ENCODE measurements at places on chromosomes 3 and 15.

- no peak for DNase-seq
These were observed 11.1 kb downstream of the SIAH2 start for GRCh38 chr3:150751781-150752263.

DNA sequence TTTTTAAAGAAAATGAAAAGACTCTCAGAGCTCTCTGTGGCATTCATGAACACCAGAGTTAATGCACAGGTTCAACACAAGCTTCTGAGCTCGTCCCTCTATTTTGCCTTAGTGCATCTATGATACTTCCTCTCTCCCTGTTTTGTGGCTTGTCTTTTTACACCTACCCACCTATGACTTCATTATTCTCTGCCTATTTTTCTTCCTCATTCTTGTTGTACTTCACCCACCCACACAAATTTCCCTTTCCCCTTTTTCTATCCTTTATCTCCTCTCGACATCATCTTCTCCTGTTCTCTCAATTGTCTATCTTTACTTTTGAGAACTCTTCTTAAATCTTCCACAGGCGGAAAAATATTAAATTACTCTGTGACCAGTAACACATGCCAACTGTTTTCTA lies 48.6 kb downstream of the OR5H15 start:
- DNase-seq = no peak

GRCh38 chr3:70386043-70386442 lies 73.6 kb upstream of the MDFIC2 start:
- DNase-seq = no peak

- DNase-seq = no peak
These were observed 357.9 kb downstream of the LSAMP start for GRCh38 chr3:116087426-116087825.

DNA sequence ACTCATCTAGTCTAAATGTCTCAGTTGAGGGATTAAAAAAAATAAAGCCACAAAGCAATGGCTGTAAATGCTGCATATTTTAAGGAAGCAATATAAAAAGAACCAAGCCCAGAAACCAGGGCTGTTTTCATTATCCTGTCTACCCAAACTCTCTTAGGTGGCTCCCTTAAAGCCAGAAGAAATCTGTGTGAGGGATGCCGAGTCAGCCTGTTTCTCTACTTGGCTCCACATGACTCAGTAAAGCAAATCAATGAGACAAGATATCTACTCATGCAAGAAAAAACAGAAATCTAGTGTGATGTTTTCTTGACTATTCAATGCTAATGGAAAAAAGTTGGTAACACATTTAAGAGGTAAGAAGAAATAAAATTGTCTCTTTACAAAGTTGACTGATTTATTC lies 296.2 kb downstream of the ZBTB20 start:
- DNase-seq = no peak

- no peak for DNase-seq
These were observed 9.3 kb upstream of the CNOT10 start for GRCh38 chr3:32675650-32676049.

DNA sequence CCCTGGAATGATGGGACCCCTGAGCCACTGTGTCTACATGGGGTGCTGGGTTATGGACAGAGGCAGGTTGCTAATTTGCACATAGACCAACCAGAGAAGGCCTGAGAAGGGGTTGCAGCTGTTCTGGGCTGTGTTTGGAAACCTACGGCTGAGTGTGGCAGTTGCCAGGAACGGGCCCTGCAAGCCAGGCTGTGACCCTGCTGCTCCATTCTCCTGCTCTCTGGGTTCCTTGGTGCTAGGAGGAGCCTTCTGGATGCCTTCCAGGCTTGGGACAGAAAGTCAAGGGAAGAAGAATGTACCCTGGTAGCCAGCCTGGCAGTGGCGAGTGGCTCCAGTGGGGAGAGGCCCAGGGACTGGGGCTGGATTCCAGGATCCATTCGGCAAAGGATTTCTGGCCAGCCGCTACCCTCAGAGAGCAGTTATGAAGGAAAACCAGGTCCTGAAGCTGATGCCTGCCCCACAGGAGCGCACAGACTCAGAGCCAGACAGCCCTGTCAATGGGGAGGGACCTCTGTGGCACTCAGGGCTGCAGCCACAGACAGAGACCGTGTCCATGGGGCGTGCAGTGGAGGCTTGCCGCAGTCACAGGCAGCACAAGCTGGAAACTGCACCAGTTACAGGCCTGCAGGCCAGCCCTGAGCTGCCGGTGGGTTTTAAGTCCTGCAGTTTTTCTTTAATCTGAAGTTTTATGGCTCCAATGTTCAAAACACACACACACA lies 55.1 kb upstream of the ACAD9 start:
- DNase-seq = no peak

- DNase-seq = no peak
These were observed 391.3 kb downstream of the MAGI1 start for GRCh38 chr3:65647369-65647768.

- DNase-seq = no peak
These were observed 72.3 kb downstream of the CLDN11 start for GRCh38 chr3:170490828-170491560.

DNA sequence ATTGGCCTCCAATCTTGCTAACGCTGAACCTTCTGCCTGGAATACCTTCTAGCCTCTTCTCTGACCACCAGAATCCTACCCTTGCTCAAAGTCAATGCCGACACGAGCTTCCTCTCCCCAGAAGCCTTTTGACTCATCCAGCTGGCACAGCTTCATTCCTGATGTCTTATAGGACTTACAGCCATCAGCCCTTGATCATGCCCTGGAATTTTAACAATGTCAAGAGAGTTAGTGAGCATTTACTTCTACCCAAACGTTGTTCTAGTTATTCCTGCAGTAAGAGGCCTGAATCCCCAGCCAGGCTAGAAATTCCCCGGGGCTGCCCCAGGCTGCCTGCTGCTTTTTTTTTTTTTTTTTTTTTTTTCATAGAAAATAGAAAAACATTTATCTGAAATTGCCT lies 3.9 kb downstream of the CYP1A2 start:
- DNase-seq = peak; percentile 64

- DNase-seq = peak; percentile 99
These were observed 48.3 kb upstream of the TRIM42 start for GRCh38 chr3:140629357-140630137.

GRCh38 chr3:70712449-70713082 lies 400.1 kb upstream of the MDFIC2 start:
- DNase-seq = no peak

GRCh38 chr15:38991126-38991525 lies 426.5 kb upstream of the RASGRP1 start:
- DNase-seq = peak; percentile 42

DNA sequence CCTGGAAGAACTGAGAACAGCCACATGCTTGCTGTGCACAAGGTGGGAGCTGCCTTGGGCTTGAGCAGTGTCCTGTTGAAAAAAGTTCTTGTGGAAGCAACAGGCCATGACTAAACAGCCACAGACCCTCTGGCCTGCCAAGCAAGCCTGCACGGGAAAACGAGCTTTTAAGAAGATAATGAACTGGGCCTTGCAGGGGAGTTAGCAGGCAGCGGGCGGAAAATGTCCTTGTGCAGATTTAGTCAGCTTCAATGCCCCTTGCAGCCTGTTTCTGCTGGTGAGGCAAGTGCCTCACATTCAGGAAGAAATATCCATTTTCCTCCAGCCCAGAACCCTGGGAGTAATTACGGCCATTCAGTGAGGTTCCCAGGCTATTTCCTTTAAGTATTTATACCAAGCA lies 126.2 kb upstream of the KLHL25 start:
- DNase-seq = no peak

DNA sequence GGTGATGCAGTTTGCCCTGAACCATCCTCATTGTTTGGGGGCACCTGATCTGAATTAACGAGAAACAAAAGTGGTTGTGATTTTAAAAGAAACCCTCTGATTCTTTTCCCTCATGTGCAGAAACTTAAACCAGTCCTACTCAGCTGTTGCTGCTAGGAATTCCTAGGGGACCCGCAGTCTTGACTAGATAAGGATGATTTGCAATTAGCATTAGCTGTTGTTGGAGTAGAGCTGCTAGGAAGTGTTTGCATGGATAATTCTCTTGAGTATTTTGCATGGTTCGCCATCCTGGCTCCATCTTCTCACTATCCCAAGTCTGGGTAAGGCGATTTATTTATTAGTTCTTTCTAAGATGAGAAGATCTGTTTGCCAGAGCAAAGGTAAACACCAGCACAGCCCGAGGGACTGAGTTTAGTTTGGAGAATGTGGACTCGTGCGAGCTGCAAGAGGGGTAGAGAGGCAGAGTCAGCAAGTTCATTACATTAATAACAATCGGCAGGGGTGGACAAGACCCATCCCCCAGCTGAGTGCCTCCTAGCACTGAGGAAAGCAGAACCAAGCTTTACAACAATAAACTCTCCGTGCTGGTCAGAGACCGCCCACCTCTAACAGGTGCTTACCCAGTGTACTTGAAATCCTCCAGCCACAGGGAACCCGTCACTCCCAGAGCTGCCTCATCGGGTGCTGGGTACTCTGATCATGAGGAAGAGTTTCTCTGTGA lies 4.1 kb downstream of the FGD5 start:
- no peak for DNase-seq

DNA sequence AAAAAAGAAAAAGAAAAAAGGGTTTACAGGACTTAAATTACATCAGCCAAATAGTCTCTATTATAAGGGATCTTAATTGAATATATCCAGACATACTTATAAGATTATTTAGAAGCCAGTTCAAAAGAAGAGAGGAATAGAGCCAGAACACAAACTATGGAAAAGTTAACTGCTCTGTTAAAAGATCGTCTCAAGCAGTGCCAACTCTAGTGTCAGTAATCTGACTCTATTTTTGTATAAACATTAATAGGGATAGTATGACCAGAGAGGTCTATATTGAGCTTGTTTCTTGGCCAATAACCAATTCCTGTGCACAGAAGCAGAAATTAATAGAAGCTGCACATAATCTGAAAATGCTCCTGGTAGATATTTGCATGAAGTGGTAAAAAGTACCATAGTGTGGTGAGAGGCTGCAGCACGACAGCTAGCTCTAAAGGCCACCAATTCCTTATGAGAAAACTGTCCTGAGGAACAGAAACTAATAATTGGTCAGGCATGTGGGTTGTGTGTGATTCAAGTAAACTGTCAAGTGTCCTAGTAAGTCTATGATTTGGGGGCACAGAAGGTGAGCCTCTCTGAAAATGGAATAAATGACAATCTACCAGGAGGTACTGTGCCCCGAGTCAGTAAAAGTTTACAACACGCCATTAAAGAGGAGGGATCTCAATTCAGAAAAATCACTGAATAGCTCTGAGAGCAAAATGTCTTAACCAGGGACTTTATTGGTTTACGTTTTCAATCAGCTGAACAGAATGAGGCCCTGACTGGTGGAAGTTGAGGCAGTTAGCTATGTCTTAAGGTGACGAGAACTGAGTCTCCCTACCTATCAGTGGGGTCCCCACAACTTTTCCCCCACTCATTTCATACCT lies 51.5 kb upstream of the NANOGP8 start:
- DNase-seq = no peak

DNA sequence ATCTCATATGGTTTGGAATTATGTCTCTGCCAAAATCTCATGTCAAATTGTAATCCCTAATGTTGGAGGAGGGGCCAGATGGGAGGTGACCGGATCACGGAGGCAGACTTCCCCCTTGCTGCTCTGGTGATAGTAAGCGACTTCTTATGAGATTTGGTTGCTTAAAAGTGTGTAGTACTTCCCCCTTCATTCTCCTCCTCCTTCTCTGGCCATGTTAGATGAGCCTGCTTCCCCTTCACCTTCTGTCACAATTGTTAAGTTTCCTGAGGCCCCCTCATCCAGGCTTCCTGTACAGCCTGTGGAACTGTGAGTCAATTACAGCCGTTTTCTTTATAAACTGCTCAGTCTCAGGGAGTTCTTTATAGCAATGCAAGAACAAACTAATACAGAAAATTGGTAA lies 51.1 kb downstream of the NEDD4 start:
- no peak for DNase-seq

DNA sequence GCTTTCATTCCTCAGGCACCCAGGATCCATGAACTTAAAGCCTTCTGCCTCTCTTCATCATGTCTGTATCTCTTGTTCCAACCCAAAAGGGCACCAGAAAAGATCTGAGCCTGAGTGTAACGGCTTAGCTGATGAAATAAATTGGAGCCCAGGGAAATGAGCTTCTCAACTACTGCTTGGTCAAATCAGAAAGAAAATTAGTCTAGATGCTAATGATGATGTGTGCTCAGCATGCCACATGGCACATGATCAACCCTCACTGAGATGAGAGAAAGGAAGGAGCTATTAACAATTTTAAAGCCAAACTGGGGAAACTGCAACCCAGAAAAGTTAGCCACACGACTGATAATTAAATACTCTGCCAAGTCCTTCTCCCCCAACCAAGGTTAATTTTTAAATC lies 325.7 kb downstream of the CNTN3 start:
- no peak for DNase-seq

GRCh38 chr3:52242039-52242438 lies 3.1 kb upstream of the TWF2 start:
- no peak for DNase-seq

GRCh38 chr3:132840201-132840700 lies 118.0 kb upstream of the NPHP3 start:
- DNase-seq = no peak

DNA sequence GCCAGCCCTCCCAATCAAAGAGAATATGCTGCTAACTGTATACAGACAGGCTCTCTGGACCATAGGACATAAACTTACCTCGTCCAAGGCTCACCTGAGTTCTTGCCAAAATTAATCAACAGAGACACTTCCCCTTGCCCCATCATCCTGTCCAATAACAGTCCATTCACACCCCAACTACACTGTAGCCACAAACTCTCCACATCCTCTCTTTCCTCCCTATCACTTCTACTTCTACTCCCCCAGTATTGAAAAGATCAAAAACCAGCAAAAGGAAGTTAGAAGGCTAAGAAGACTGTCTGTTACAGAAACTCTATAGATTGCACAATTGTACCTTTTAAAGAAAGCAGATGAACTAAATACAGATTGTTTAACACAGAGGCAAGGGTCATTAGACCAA lies 133.5 kb upstream of the STT3B start:
- no peak for DNase-seq

DNA sequence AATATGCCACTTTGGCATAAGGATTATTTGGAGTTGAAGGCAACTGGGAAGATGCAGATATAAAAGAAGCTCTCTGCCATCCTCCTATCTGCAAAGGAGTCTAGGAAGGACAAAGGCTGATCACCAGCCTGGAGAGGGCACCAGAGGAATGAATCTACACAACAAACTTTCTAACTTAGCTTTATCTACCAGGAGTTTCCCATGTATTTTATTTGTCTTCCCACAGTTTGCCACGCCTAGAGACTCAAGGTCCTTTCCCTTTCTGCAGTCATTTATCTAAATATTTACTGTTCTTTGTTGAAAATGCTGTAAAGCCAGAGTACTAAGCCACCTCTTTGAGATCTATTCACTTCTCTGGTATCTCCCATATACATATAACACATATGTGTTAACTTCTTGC lies 32.2 kb downstream of the GPR176 start:
- no peak for DNase-seq

- DNase-seq = peak; percentile 93
These were observed 102.5 kb downstream of the AKAP13 start for GRCh38 chr15:85482894-85483293.
